Right atrium auricular region (tissue), 2 donors: ENCODE measurements at places on chromosomes 1 and 21.

DNA sequence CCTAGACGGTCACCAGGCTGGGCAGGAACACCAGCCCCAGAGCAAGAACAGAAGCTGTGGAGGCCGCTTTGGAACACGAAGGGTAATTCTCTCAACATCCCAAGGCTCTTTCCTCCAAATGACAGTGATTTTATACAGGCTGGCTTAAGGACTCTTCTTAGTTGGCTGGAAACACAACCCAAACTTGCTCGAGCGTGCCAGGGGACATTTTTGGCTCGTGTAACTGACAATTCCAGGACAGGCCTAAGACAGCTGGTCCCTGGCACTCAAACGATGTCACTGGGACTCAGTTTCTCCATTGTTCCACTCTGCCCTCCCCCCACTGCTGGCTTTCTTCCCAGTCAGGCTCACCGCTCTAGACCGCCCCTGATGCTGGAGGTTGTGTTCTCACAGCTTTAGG is 164.7 kb downstream of the NPHP4 start:
- no peaks in the 10 kb centered on the region for H3K27me3 ChIP-seq
- H3K36me3 ChIP-seq = no peaks in the 10 kb centered on the region
- no peak overlapping the region for H3K4me3 ChIP-seq
- H3K27ac ChIP-seq = no peak overlapping the region
- DNase-seq = no peak
- no peaks in the 10 kb centered on the region for H3K4me1 ChIP-seq

DNA sequence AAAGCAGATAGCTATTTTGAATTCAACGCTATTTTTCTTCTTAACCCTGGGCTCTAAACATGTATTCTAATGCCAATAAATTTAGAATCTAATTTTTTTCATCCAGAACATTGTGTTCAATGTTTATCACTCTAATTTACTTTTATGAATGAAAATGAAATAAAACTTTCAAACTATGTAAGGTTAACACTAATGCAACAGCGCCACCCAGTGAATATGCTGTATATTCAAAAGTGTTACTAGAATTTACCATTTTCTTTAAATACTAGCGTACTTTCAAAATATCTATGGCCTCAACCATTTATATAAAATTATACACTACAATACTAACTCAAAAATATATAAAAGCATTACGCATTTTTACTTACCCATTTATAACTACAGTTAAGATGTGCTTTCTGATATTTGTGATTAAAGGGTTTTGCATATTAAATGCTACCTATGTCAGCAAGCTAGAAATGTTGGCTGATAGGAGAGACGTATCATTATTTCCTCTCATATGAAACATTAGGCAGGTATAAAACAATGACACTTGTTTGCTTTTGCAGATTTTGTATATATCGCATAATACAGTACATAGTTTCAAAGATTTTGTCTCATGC is 5.9 kb upstream of the NUF2 start:
- peaks cover 15% of the 10 kb centered on the region for H3K36me3 ChIP-seq
- no peaks in the 10 kb centered on the region for H3K27me3 ChIP-seq
- H3K27ac ChIP-seq = no peak overlapping the region
- no peaks in the 10 kb centered on the region for H3K4me1 ChIP-seq

GRCh38 chr1:29372108-29372507 is 135.8 kb downstream of the PTPRU start:
- H3K27me3 ChIP-seq = no peaks in the 10 kb centered on the region
- H3K27ac ChIP-seq = no peak overlapping the region
- H3K4me1 ChIP-seq = no peaks in the 10 kb centered on the region
- DNase-seq = no peak

DNA sequence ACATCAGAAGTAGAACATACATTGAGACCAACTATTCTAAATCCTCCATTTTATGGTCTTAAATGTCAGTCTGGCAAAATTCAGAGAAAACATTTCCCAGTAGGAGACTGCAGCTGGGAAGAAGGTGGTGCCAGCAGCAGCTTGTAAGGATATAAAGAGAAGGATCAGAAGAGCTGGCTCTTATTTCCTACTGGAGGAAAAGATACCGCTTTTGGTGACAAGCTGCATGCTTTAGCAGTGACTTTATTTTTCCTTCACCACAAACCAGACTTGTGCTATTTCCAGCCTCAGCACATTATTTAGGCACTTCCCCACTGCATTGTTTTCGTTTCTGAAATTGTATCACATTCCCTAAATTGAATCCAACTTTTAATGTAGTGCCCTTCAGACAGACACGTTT is 28.4 kb downstream of the RNF11 start:
- H3K36me3 ChIP-seq = no peaks in the 10 kb centered on the region
- H3K4me1 ChIP-seq = peaks cover 83% of the 10 kb centered on the region
- no peak for DNase-seq
- H3K27ac ChIP-seq = peak overlapping the region; percentile 13

- H3K36me3 ChIP-seq = peaks cover 7% of the 10 kb centered on the region
- no peaks in the 10 kb centered on the region for H3K4me1 ChIP-seq
- no peaks in the 10 kb centered on the region for H3K27me3 ChIP-seq
- DNase-seq = peak; percentile 55
These were observed 431 bp downstream of the MTARC1 start for GRCh38 chr1:220787069-220787619.

GRCh38 chr1:83077411-83077810 is 921.5 kb downstream of the TTLL7 start:
- H3K4me3 ChIP-seq = no peak overlapping the region
- H3K27me3 ChIP-seq = no peaks in the 10 kb centered on the region
- no peaks in the 10 kb centered on the region for H3K36me3 ChIP-seq

GRCh38 chr1:227042292-227042691 is 102.2 kb downstream of the COQ8A start:
- no peak overlapping the region for H3K4me3 ChIP-seq
- no peak overlapping the region for H3K27ac ChIP-seq
- no peaks in the 10 kb centered on the region for H3K27me3 ChIP-seq

DNA sequence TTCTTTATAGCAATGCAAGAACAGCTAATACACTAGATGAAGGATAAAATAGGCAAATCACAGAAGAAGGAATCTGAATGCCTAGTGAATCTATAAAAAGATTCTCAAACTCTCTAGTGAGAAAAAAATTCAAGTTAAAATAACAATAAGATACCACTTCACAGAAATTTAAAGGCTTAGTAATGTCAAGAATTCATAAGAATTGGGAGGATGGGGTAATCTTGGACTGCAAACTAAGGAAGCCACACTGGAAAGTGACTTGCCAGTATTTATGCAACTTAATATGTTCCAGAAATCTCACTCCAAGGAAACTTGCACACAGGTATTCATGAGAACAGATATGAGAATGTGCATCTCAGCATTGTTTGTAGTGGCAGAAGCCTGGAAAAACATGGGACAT is 38.9 kb upstream of the PRRC2C start:
- no peaks in the 10 kb centered on the region for H3K27me3 ChIP-seq
- no peak overlapping the region for H3K27ac ChIP-seq
- H3K36me3 ChIP-seq = no peaks in the 10 kb centered on the region
- no peak overlapping the region for H3K4me3 ChIP-seq
- no peaks in the 10 kb centered on the region for H3K4me1 ChIP-seq
- DNase-seq = no peak

DNA sequence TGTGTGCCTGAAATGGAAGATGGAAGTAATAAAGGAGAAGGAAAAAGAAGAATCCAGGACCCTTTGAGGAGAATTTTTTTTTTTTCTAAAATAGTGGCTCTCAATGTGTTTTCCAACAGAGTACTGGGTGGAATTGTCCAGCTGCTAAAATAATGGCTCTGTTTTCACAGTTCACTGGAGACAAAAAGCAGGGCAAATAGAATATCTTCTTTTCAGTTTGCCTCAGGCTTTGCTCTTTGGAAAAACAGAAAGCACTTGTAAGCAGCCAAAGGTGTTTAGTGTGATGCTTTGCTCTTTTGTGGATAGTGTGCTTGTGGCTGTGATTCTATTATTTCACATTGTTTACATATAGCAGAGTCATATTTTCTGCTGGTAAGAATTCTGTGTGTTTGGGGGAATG is 77.4 kb upstream of the MROH9 start:
- H3K4me1 ChIP-seq = no peaks in the 10 kb centered on the region
- H3K27ac ChIP-seq = no peak overlapping the region
- no peaks in the 10 kb centered on the region for H3K36me3 ChIP-seq
- H3K4me3 ChIP-seq = no peak overlapping the region
- H3K27me3 ChIP-seq = no peaks in the 10 kb centered on the region

GRCh38 chr1:81439046-81439823 is 361.5 kb upstream of the ADGRL2 start:
- H3K4me3 ChIP-seq = no peak overlapping the region
- no peak overlapping the region for H3K27ac ChIP-seq

DNA sequence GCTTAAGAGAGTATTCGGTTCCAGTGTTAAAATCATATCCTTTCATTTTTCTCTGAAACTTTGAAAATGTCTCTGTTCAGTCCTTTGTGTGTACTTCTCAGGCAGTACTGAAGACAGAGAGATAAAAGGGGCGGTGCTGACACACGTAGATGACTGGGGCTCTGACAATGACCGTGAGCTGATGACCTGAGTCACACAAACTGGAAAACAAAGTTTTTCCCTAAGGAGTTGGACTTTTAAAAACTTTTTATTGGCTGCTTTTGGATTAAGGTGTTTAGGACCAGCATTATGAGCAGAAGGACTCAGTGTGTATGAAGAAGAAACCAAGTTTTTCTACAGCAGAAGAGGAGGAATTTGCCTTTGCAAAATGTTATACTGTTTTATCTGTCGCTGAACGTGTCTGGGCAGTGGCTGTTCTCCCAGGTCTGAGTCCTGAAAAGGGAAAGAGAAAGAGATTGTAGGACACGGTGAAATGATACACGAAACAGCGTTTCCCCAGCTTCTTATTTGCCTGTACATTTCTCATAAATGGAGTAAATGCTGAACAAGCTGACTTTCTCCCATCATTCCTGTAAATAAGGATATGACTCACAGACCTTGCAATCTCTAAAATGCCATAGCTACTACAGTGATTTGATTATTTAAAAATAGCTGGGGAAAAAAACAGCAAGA is 51.5 kb downstream of the MAP3K7CL start:
- H3K36me3 ChIP-seq = no peaks in the 10 kb centered on the region
- peak overlapping the region; percentile 26 for H3K4me3 ChIP-seq
- peak overlapping the region; percentile 67 for H3K27ac ChIP-seq
- peaks cover 18% of the 10 kb centered on the region for H3K4me1 ChIP-seq
- no peak for DNase-seq

DNA sequence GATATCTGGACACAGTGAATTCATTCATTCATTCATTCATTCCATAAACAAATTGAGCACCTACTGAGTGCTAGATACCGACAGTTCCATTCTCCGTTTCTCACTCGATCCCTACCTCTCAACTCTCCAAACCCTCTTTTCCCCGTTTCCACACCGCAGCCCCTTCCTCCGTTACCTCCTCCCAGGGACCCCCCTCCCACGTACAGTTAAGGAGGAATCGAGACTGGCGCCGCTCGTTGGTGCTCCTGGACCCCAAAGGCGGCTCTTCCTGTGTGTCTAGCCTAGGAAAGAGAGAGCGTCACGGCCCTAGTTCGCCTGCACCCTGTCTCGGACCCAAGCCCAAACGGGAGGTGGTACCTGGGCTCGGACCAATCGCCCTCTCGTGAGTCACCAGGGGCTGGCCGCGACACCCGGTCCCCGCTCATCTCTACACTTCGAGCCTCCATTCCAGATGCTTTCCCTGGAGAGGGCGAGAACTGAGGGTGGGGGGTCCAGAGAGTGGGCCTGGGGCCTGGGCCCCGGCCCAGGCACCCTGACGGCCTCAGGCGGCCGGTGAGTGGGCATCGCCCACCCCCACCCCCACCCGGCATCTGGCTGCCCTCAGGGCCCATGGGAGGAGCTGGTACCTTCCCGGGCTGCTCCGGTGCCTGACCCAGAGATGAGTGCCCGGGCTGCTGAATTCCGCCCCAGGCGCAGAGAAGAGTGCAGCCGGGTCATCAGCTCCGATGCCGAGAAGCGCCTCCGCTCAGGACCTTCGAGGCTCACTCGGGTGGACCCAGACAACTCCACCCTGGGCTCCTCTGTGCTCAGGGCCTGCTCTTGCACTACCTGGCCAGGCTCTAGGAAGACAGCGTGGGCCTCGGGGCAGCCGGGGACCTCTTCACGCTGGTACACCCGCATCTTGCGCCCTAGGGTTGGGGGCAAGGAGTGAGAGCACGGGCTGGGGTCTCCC is 4.9 kb downstream of the ARHGEF19 start:
- no peaks in the 10 kb centered on the region for H3K4me1 ChIP-seq
- DNase-seq = no peak
- H3K27me3 ChIP-seq = no peaks in the 10 kb centered on the region
- no peaks in the 10 kb centered on the region for H3K36me3 ChIP-seq
- H3K27ac ChIP-seq = peak overlapping the region; percentile 86
- peak overlapping the region; percentile 35 for H3K4me3 ChIP-seq

DNA sequence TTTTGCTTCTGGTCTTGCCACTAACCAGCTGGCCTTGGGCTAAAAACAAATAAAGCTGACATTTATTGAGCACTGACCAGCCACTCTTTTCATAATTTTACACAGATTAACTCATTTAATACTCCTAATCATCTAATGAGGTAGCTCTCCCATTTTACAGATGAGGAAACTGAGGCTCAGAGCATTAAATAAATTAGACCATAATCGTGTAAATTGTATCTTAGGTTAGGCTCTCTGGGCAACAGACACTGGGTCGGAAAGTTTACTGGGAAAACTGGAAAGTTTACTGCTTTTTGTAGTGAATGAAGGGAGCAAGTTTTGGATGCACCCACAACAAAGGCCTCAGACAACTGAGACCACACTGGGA is 7.3 kb downstream of the BMP8B start:
- no peaks in the 10 kb centered on the region for H3K4me1 ChIP-seq
- DNase-seq = no peak
- H3K27me3 ChIP-seq = no peaks in the 10 kb centered on the region
- no peaks in the 10 kb centered on the region for H3K36me3 ChIP-seq
- no peak overlapping the region for H3K4me3 ChIP-seq

GRCh38 chr21:44485254-44485793 is 30.0 kb downstream of the LRRC3 start:
- no peak overlapping the region for H3K4me3 ChIP-seq
- H3K27me3 ChIP-seq = no peaks in the 10 kb centered on the region

- H3K27ac ChIP-seq = no peak overlapping the region
- no peak overlapping the region for H3K4me3 ChIP-seq
- H3K4me1 ChIP-seq = no peaks in the 10 kb centered on the region
- H3K36me3 ChIP-seq = no peaks in the 10 kb centered on the region
These were observed 2.6 kb downstream of the FAAH start for GRCh38 chr1:46396441-46397398.

- DNase-seq = no peak
- H3K27me3 ChIP-seq = no peaks in the 10 kb centered on the region
- H3K4me1 ChIP-seq = no peaks in the 10 kb centered on the region
These were observed 52.9 kb downstream of the PDE4B start for GRCh38 chr1:65845535-65846060.

- H3K4me3 ChIP-seq = no peak overlapping the region
- H3K27ac ChIP-seq = no peak overlapping the region
- H3K36me3 ChIP-seq = no peaks in the 10 kb centered on the region
- H3K4me1 ChIP-seq = peaks cover 15% of the 10 kb centered on the region
- no peaks in the 10 kb centered on the region for H3K27me3 ChIP-seq
These were observed 6.9 kb downstream of the TFF3 start for GRCh38 chr21:42308161-42308913.
